ENCODE measurements at places on chromosomes 1 and 21. TPM values are rescaled to one million over a fixed set of nuclear protein-coding genes. Genes with fewer than 3 reads are reported as not detected.

Gene CXADR
- 21.1 TPM for total RNA-seq

Gene OR10R2
- not detected for total RNA-seq

DNA sequence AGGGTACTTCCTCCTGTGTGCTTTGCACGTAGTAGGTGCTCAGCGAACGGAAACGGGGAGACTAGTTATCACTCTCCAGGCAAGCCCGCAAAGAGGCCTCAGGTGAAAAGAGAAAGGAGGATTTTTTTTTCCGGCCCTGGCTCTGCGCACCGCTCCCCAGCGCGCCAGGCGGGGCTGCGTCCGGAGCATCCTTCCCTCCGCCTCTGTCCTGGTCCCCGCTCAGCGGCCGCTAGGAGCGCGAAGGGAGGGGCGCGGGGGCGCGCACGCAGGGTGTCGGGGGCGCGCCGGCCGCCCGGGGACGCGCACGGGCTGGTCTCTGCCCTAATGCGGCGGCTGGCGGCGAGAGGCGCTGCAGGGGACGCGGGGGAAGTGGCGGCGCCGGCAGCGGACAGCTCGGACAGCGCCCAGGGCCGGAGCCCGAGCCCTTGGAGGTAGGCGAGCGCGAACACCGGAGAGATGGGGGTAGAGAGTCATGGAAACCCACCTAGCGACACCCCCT, 42.3 kb upstream of the NFASC start:
- DNase-seq = peak; percentile 84

GRCh38 chr1:29364101-29364678, 127.9 kb downstream of the PTPRU start:
- no peak for DNase-seq

DNA sequence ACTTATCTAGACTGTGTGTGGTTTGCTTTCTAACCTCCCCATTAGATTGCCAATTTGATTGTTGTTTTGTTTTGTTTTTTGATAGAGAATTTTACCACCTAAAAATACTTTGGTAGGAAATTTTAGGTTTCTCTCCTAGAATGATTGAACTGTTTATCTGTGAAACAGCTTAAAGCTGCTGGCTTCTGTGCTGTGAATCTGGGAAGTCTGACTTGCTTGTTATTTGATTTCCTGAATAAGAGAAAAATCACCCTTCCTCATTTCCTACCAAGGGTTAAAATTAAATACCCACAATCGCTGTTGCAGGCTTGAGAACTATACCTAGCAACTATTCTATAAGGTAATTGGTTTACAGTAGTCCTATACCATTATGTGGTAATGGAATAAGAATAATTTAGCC, 198.9 kb upstream of the CACYBP start:
- no peak for DNase-seq

GRCh38 chr1:36349839-36350238, 26.4 kb upstream of the EVA1B start:
- DNase-seq = peak; percentile 57

GRCh38 chr1:230459465-230459864, 33.3 kb upstream of the PGBD5 start:
- DNase-seq = no peak

- DNase-seq = peak; percentile 61
Measured at GRCh38 chr1:110190282-110190929, 19.7 kb upstream of the KCNC4 start.

GRCh38 chr1:215526147-215526845, 40.8 kb upstream of the KCTD3 start:
- no peak for DNase-seq

- DNase-seq = no peak
Measured at GRCh38 chr21:36430841-36431240, 45.6 kb downstream of the CHAF1B start.

All from Right ventricle myocardium superior (tissue), 1 donor.